ENCODE measurements at places on chromosomes 4 and X.

DNA sequence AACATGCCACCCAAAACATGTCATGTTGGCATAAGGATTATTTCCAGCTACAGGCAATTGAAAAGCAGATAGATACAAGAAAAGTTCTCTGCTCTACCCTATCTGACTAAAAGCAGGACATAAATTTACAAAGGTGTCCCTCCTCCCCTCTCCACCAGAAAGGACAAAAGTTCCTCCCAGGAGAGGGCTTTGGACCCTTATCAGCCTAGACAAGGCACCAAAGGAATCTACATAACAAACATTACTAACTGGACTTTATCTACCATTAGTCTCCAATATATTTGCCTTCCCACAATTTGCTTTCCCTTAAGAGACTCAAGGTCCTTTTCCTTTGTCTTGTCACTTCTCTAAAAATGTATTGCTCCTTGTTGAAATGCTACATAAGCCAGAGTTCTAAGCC is 55.6 kb downstream of the ADGRA3 start:
- DNase-seq, result no peak

DNA sequence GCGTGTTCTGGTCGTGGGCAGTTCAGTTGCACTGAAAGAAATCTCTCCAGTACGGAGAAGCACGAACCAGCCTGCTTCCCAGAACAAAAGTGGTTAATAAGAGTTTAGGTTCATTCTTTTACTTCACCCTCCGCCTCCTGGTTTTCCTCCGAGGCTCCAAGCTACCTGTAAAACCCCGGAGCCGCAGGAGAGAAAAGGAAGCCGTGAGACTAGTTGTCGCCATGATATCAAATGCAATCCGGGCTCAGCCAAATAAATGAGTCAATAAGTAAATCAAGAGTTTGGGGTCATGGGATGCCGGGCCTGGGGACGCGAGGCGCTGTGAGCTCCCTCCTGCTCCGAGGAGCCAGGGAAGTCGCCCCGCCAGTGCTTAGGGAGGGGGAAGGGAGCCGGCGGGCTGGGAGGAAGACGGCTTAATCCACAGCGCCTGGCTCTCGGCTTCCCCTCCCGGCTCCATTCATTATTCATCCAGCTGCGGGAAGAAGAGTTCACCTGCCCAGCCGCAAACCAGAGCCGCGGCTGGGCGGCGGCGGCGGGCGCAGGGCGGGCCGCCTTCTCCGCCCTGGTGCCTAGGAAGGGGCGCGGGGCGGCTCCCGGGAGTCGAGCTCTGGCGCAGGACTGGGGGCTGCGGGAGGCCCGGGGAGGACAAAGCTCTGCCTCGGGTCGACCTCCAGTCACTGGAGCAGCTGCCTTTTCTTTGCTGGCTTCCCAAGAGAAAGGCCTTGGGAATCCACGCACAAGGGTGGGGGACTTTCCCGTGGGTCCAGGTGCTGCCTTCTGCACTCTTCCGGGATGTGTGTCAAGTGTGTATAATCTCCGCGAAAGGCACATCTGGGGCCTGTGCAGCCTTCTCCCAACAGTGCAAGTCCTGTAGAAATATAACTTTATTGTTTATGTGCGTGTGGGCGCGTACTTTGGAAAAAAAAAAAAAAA is 1.7 kb downstream of the FRAS1 start:
- DNase-seq, result peak; percentile 22

- no peak for DNase-seq
These were observed 936.6 kb upstream of the EPHA5 start for GRCh38 chr4:66606908-66607307.

- no peak for DNase-seq
These were observed 207.7 kb upstream of the PRPS2 start for GRCh38 chrX:12583543-12583942.

DNA sequence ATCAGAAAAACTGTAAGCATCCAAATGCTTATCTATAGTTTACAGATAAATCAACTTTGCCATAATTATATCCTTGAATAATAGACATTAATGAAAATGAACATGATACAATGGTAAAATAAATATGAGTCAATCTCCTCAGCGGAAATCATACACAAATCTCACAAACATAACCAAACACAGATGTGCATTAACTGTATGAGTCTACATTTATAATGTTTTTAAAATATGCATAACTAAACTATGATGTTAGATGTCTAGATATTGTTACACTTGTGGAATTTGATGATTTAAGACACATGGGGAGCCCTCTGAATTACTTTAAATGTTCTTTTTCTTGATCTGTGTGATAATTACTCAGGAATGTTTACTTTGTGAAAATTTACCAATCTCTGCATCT is 951.2 kb downstream of the TECRL start:
- no peak for DNase-seq

GRCh38 chrX:118355225-118355920 is 9.5 kb downstream of the WDR44 start:
- no peak for DNase-seq

GRCh38 chr4:184885602-184886001 is 59.8 kb upstream of the ACSL1 start:
- no peak for DNase-seq

Measured in fibroblast of gingiva (primary cell).